Smooth muscle cell of trachea (primary cell): ENCODE measurements at places on chromosomes 12 and 14. TPM values are rescaled to one million over a fixed set of nuclear protein-coding genes. Genes with fewer than 3 reads are reported as not detected.

The MRPL51 gene
- 110 and 136 TPM in 2 replicates for total RNA-seq

The COA8 gene
- 19.0 and 23.6 TPM in 2 replicates for total RNA-seq

The PZP gene
- not detected in 2 replicates for total RNA-seq

The GMFB gene
- 95.9 and 153 TPM in 2 replicates for total RNA-seq

The SLC2A14 gene
- total RNA-seq: 0.17 TPM in 1 of 2 replicates, not detected in the other

The LRCOL1 gene
- total RNA-seq: not detected in 2 replicates

The POTEG gene
- not detected in 2 replicates for total RNA-seq

The ASCL1 gene
- total RNA-seq: not detected in 2 replicates

The NRIP2 gene
- total RNA-seq: 0.15 and 0.50 TPM in 2 replicates

The SLC17A8 gene
- total RNA-seq: not detected in 2 replicates

The CLEC14A gene
- total RNA-seq: 2.2 and 15.9 TPM in 2 replicates

The RNASE3 gene
- total RNA-seq: not detected in 2 replicates

The MYO1H gene
- not detected in 2 replicates for total RNA-seq

The PRICKLE1 gene
- 3.6 and 8.1 TPM in 2 replicates for total RNA-seq

The CLEC6A gene
- not detected in 2 replicates for total RNA-seq

The KLHL33 gene
- 0.17 and 0.29 TPM in 2 replicates for total RNA-seq

The GRIP1 gene
- total RNA-seq: 0.73 TPM in 1 of 2 replicates, not detected in the other

The IKBIP gene
- 54.4 and 70.5 TPM in 2 replicates for total RNA-seq
